ENCODE measurements at places on chromosomes 13 and 19.
A peak's percentile ranks its signal among the peaks of the same experiment; 100 is the strongest.

DNA sequence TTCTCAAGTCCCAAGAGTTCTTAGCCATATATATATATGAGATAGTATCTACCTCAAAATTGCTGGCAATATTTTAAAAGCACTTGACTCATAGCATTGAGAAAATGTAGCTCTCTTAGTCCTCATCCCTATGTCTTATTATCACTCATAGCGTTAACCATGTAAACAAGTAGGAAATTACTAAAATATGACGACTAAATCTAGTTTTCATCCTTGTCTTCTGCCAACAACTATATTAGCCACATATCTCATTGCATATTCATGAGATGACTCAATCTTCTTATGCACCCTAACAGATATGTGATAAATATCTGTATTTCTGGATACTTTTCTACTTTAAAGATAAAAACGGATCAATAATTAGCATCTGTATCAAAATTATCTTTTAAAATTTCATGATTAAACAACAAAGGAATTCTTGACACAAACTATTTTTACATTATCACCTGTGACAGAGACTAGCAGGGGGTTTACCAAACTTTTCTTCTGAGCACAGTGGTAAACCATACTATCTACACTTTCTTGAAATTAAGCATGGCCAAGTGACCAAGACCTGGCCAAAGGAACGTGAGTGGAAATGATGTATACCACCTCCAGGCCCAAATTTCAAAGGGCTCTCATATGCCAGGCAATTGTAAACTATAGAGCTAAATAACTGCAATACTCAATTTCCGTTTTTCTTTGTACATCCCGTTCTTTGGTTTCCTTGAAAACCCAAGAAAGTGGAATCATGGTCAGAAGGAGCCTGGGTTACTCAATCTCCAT lies 45.7 kb downstream of the ZC3H13 start:
- no peak for DNase-seq

DNA sequence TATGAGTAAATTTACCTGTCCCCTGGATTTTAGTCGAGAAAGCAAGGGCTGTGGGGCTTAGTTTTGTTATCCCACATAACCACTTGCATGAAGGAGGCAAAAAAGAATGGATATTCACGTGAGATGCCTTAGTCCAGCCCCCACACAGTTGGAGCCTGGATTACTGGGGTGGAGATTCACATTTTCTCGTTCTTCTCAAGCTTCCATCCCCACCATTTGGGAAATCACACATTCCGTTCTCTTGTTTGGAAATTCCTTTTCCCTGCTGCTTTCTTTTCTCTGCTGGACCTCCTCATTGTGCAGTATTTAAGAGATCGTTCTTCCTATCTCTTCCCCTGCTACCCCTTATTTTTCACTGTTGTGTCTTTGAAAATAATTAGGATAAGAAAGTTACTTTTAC lies 45.1 kb upstream of the FARP1 start:
- no peak for DNase-seq

- DNase-seq, result no peak
Observed at GRCh38 chr19:55370305-55370988, at the start of gene IL11. TSS of gene IL11 (minus strand) at chr19:55370463. CDS start at chr19:55370310, 153 bp downstream.

- DNase-seq, result no peak
Observed at GRCh38 chr13:27182844-27183497, 11.4 kb upstream of the USP12 start.

GRCh38 chr13:23087880-23088279 lies 92.9 kb upstream of the SGCG start:
- peak; percentile 39 for DNase-seq

DNA sequence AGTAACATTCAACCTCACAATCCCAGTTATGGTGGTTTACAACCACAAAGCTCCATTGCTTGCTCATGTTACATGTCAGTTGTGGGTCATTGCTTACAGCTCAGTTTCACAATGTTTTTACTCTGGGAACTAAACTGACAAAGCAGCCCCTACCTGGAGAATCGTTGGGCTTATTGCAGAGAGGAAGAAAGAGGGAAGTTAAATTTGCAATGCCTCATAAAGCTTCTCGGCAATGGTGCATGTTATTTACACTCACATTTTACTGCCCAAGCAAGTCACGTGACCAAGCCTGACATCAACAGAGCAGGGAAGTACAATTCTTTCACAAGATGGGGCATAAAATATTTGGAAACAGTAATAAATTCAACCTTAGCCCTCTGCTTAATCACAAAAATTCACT lies 441.6 kb downstream of the TDRD3 start:
- DNase-seq, result no peak

DNA sequence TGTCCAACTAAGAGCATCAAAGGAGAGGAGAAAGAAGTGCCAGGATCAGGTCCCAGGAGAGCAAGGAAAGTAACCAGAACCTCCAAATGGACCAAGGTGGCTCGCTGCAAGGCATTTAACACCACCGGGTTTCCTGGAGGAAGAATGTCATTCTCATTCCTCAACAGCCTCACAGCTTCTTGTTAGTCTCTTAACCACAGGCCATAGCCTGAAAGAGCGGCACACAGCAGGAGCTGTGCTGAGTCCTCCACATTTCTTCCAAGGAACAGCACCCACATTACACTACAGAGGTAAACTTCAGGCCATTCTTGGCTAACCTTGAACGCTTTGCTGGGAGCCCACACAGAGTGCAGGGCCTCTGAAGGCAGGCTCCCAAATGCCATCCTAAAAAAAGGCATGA lies 23.6 kb downstream of the DOCK9 start:
- DNase-seq, result no peak

DNA sequence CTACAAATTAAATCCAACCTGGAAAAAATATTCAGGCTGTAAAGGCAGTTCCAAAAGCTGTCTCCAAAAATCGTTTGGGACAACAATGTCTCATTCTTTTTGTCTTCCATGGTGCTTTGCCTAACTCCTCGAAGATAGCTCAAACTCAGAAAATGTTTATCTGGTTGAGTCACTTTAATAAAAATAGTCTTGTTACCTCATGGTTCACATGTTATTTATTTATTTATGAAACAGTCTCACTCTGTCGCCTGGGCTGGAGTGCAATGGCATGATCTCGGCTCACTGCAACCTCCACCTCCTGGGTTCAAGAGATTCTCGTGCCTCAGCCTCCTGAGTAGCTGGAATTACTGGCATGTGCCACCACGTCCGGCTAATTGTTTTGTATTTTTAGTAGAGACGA lies 4.9 kb upstream of the BRD4 start:
- DNase-seq, result no peak

DNA sequence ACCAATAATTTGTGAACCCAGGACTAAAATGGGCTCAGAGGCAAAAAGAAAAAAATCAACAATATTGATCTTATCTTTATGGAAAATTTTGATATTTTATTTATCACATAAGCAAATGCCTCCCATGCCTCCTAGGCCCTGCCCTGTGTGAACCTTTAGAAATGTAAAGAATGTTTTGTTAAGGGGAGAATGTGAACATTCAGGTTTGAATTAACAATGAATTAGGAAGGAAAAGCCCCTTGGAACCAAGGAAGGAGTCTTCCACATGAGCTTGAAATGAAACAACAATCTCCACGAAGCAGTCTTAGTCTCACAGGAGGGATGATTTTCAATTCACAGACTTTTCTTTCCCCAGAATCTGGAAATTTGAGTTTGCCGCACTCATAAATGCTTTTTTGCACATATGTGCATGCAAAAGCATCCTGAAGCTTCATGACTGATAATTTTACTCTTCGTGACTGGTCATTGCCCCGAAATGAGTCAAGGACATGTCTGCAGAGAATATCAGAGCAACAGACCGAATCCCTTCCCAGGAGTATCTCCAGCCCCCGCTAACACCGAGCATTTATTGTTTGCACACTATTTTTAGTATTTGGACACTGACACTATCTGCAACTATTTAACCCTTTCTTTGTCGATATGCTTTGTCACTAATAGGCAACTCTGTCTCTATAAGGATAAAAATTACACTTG lies 135.2 kb downstream of the DCT start:
- DNase-seq, result no peak

DNA sequence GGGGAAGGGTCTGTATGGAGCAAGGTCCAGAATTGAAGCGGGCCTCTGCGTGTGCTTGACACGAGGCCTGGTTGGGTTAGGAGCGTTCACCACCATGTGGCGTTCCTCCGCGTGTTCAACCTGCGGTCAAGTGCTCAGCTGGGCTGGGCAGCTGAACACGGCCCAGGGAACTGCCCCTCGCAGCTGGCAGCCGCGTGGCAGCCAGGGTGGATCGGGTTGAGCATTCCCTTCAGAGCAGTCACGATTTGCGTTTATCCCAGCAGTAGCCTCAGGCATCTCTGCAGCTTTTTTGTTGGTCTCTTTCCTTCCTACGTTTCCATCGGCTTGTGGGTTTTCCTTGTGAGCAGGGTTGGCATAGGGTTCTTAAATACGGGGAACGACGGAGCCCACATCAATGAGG lies 28.7 kb upstream of the F2RL3 start:
- no peak for DNase-seq

DNA sequence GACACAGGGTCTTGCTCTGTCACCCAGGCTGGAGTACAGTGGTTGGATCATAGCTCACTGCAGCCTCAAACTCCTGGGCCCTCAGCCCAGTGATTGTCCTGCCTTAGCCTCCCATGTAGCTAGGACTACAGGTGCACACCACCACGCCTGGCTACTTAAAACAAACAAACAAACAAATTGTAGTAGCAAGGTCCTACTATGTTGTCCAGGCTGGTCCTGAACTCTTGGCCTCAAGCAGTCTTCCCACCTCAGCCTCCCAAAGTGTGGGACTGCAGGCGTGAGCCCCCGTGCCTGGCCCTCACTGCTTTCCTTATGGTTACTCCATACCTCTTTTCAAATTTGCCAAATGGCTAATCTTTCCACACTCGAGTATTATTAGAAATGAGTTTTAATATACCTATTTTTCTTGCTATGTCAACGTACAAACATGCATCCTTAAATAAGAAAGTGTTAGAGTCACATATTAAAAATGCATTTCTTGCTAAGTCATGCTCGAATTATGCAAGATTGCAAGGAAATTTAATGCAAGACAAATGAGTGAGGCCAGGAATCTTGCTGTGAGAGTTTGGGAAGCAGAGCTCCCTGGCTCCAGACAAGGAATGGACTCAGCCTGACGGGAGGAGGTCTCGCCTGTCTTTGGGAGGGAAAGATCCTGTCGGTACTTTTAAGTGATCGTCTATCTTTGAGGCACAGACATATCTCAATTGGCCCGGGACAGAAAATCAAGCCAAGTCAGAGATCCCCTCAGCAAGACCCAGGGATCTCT lies 39.4 kb downstream of the RFX2 start:
- no peak for DNase-seq

- no peak for DNase-seq
Observed at GRCh38 chr13:103272770-103273169, 206.6 kb upstream of the SLC10A2 start.

GRCh38 chr13:25478186-25478585 lies 106.4 kb downstream of the ATP8A2 start:
- no peak for DNase-seq

DNA sequence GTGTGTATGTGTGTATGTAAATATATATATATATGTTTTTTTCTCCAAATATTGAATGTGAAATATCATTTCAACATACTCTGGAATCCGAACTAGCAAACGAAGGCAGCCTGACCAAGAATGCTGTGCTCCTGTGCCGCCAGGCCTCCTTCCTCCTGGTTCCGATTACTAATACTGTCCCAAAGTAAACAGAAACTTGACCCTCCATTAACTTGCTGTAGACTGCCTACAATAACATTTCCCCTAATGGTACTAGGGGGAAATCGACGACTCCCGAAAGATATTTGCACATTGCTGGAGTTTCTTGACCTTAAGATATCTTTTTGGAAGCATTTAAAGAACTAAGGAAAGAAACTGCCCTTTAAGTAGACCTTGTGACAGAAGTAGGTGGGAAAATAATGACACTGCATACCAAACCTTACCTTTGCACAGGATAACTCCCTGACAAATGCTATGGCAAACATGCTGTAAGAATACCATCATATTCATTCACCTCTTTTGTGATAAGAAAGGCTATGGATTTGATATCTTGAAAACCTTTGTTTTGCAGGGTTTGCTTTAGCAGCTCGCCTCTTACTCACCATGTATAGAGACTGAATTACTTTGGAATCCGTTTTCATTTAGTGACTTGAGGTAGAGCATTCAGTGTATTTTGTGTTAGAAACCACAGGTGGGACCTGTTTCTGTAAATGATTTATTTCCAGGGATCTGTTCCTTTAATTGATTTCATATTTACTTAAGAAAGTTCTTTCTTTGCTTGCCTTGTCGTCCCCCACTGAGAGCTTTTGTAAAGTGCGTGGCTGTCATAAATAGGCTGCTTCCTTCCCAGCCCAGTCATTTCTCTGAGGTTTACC lies 80.1 kb downstream of the KLF5 start:
- DNase-seq, result no peak

DNA sequence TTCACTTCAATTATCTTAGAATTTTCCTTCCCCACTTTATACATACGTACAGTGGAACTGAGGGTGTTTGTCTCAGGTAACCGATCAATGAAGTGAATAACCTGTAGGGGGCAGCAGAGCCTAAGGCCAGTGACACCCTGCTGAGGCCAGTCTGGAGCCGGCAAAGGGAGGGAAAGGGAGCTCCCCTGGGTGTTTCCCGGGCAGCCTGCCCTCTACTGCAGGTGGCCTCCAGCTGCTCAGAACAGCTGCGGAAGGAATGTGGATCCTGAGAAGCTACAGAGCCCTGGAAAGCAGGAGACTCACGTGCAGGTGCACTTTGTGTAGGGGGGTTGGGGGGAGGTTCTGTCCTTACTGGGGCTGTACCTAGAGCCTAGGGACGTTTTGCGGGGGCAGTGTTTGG lies 832 bp upstream of the ZNF491 start:
- peak; percentile 87 for DNase-seq

DNA sequence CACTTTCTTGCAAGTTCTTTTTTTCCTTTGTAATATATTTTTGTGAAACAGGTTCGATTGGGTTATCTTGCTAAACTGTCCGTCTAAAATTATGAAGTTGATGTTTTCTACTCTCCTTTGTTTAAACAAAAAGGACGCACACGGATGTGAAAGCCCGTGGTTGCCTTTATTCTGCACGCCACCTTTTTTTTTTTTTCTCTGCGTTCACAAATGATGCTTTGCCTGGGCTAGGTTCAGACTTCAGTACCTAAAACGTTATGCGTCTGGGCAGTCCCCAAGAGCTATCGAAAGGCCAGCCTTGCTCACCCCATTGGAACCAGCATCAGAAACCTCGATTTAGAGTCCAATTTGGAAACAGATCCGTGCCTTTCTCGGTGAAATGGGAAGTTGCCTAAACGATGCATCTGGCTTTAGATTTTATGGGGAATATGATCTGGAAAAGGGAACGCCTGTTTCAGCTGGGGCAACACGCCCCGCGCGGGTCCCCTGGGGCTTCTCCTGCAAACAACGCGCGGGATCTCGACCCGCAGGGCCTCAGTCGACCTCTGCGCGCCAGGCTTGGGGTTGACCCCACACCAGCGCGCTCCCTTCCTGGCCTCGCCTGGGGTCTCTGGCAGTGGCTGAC lies 113.9 kb downstream of the KCNRG start:
- peak; percentile 9 for DNase-seq

- no peak for DNase-seq
Observed at GRCh38 chr19:14142262-14143190, 6.1 kb upstream of the ASF1B start.

DNA sequence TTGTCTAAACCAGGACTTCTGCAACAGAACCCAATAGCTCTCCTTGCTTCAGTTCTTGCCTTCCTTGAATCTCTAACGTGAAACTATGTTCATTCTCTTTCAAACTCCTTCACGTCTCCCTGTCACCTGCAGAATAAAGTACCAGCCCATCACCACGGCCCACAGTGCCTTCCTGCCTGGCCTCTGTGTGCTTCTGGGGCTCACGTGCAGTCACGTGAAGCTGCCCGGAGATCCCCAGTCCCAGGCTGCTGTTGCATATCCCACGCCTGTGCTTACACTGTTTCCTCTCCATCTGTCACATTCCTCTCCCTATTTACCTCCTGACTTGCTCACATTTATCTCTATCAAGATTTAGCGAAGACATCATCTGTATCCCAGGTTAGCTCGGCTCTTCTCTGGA lies 102.8 kb downstream of the STARD13 start:
- DNase-seq, result no peak
